Activated effector memory CD4-positive, alpha-beta T cell treated with Interleukin-2 at 50 U/mL for 16 hours (primary cell): ENCODE measurements at places on chromosomes 16 and 17.

GRCh38 chr16:15976929-15977637 lies 27.7 kb downstream of the ABCC1 start:
- no peak for DNase-seq

- no peak for DNase-seq
These were observed 172.8 kb downstream of the RBFOX3 start for GRCh38 chr17:79438058-79438457.

DNA sequence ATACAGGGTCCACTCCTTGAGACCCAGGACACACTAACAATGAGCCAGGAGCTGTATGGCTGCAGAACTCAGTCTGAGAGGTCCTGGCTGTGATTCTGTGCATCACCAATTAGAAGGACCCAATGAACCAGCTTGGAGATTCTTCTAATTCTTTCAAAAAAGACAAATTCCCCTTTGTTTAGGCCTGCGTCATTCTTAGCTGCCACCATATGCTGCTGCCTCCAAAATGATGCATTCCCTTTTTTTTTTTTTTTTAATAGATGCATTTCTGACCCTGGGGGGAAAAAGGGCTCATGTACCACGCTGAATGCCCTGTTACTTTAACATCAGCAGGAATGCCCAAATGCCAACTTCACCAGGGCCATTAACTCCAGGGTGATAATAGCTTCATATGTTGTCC lies 28.5 kb downstream of the EMP2 start:
- no peak for DNase-seq

DNA sequence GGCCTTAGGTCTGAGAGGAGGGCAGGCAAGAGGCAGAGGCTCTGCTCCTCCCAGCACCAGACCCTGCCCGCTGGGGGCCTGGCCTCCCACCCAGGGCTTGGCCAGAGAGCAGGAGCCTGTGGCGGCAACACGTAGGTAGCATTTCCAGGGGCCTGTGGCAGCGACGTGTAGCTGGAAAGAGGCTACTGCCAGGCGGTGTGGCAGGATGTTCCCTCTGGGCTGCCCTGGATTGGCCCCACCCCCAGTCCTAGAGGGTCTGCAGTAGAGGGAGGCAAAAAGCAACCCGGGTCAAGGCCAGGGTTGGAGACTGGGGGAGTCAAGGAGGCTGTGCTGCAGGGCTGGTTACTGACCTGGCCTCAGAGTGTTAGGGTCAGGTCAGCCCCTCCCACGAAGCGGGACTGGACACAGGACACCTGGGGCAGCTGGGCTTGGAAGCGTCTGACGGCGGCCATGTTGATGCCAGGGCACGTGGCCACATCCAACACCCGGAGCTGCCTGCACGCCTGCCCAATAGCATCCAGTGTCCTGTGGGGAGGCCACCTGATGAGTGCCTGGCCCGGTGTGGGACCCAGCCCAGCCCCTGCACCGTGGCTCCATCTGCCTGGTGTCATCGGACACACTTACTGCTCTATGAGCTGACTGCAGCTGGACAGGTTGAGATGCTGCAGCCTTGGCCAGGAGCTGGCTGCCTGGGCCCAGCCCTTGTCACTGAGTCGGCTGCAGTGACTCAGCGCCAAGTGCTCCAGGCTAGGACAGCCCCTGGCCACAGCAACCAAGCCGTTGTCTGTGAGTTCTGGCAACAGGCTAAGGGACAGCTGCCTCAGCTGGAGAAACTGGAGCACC lies 8.5 kb downstream of the ELMO3 start:
- no peak for DNase-seq

DNA sequence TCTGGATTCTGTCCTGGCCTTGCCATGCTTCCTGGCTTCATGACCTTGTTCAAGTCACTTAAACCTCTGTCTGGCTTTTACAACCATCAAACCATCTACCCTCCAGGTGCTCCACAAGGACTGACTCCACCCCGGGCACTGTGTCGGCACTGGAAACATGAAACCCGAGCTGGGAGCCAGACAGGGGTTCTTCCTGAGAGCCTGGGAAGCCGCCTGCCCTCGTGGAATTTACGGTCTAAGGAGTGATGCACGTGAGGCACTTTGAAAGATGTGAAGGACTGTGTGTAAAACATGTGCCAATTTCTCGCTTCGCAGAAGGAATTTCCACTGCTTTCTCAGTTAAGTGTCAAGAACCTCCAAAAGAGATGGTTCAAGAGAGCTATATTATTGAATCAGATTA lies 11.6 kb downstream of the CDK5R1 start:
- no peak for DNase-seq
